Camera-type eye (tissue), 1 donor: ENCODE measurements at places on chromosomes 2 and 18. TPM values are rescaled to one million over a fixed set of nuclear protein-coding genes. Genes with fewer than 3 reads are reported as not detected.

WDCP gene
- total RNA-seq, result 21.4 TPM

FBXO36 gene
- 6.3 TPM for total RNA-seq

RETSAT gene
- 23.0 TPM for total RNA-seq

DPYSL5 gene
- total RNA-seq, result 40.3 TPM

POTEF gene
- not detected for total RNA-seq
